Endothelial cell (in vitro differentiated cells): ENCODE measurements at places on chromosomes 12 and 14. TPM values are rescaled to one million over a fixed set of nuclear protein-coding genes. Genes with fewer than 3 reads are reported as not detected.
A peak's percentile ranks its signal among the peaks of the same experiment; 100 is the strongest.

- DNase-seq: no peak
These were observed 663 bp upstream of the LIN7A start for GRCh38 chr12:80938397-80938796.

Gene REP15
- 4.0 TPM for total RNA-seq

Gene GZMB
- total RNA-seq: not detected

Gene DACT1
- 2.0 TPM for total RNA-seq

Gene TPH2
- 0.10 TPM for total RNA-seq

GRCh38 chr14:60648934-60649874 lies at the start of gene SIX1:
SIX1 (minus strand) TSS chr14:60649477; CDS start chr14:60649189, 288 bp downstream.
- DNase-seq: peak; percentile 70

Gene INTS13
- 20.0 TPM for total RNA-seq

Gene KRT72
- total RNA-seq: 0.28 TPM

DNA sequence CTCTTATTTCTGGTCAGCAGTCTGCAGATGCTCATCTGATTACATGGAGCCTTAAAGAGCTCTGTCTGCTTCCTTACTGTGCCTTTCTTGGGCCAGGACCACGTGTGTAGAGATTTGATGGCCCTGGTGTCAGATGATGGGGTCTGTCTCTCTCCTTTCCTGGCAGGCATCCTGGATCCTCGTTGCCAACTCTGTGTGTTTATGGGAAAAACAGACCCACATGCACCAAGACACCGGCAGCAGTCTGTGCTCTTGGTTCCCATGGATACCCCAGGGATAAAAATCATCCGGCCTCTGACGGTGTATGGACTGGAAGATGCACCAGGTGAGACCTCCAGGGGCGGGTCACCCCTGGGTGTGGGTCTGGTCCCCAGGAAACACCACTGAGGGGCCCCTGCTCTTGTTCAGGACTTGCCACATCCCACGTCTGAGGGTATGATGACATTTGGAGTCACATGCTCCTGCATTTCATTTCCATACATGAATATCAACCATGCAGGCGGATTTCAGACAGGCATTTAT lies 18.5 kb upstream of the ALDH2 start:
- DNase-seq: no peak

- no peak for DNase-seq
These were observed 25.3 kb downstream of the PRPF40B start for GRCh38 chr12:49648712-49649003.

GRCh38 chr12:64010069-64010686 lies 165.7 kb downstream of the SRGAP1 start:
- no peak for DNase-seq

DNA sequence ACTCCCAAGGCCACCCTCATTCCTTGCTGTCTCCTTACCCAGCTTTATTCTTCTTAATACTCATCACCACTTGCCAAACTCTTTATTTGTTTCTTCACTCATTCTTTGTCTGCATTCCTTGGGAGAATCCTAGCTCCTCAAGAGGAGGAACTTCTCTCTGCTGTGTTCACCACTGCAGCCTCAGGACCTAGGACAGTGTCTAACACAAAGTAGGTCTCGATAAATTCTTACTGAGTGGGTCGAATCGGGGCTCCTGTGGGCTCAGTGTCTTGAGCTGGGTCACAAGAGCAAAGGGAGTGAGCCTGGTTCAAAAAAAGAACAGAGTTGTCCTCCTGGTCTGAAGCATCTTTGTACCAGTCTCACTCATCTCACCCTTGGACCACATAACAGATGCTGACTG lies 224.1 kb upstream of the TMEM132C start:
- DNase-seq: no peak

GRCh38 chr12:28865776-28866175 lies 283.3 kb upstream of the FAR2 start:
- DNase-seq: no peak

Gene PRPH
- not detected for total RNA-seq

DNA sequence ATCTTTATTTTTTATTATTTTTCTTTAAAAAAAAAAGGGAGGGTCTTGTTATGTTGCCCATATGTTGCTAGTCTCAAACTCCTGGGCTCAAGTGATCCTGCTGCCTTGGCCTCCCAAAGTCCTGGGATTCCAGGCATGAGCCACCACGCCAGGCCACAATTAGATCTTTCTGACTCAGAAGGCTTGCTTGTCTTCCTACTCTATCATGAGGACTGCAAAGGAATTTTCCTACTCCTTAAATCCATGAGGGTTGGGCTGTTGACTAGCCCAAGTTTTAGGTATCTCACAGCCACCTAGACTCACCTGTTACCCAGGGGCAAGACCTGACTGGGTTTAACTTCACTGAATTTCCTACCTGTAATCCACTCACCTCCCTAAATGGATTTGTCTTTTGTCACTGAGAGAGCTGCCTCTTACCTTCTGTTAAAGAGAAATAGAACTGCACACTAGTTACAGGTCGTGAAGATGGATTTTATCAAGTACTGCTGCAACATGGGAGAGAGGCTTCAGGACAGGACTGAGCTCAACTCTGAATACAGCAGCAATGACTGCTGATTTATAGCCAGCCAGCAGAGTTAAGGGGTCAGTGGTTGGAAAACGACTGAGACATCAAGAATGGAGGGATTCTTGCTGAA lies 72.3 kb downstream of the B4GALNT3 start:
- no peak for DNase-seq

GRCh38 chr14:102831163-102831804 lies 54.0 kb downstream of the TRAF3 start:
- DNase-seq: no peak
